Retinal pigment epithelial cell (primary cell): ENCODE measurements at places on chromosomes 6 and 20.
A peak's percentile ranks its signal among the peaks of the same experiment; 100 is the strongest.

DNA sequence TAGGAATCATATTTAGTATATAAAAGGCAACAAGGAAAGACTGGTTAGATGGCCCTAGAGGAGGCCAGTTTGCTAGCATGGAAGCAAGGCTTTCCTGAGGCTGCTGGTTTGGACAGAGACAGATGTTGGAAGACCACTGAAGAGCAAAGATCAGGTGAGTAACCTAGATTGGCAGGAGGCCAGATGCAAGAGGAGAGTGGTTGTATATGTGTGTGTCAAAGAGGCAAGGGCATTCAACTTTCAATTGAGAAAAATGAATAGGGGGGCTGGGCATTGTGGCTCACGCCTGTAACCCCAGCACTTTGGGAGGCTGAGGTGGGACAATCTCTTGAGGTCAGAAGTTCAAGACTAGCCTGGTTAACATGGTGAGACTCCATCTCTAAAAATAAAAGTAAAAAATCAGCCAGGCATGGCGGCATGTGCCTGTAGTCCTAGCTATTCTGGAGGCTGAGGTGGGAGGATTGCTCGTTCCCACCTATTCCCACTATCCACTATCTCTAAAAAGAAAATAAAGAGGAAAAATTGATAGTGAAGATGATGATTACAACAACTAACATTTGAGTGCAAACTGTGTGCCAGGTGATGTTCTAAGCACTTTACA lies 79.8 kb downstream of the PRDM1 start:
- no peak for DNase-seq

GRCh38 chr20:49214571-49214970 lies 4.6 kb upstream of the DDX27 start:
- DNase-seq = no peak

DNA sequence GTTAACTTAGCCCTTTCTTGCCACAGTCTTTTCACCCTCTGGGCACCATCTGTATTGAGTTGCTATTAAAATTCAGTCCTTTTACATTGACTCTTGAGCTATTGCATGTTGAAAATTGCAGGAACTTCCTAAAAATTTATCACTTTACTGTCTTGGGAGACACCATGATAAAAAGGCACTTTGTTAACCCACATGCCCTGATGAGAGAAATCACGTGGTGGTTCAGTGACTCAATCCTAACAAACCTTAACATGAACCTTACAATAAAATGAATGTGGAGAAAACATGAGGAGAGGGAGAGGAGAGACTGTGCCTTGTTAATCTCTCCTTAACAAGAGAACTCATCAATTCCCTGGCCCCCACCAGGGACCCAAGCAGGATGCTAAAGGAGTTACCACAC lies 30.8 kb downstream of the GSTA4 start:
- no peak for DNase-seq

GRCh38 chr6:158640519-158640918 lies 4.0 kb downstream of the DYNLT1 start:
- no peak for DNase-seq

DNA sequence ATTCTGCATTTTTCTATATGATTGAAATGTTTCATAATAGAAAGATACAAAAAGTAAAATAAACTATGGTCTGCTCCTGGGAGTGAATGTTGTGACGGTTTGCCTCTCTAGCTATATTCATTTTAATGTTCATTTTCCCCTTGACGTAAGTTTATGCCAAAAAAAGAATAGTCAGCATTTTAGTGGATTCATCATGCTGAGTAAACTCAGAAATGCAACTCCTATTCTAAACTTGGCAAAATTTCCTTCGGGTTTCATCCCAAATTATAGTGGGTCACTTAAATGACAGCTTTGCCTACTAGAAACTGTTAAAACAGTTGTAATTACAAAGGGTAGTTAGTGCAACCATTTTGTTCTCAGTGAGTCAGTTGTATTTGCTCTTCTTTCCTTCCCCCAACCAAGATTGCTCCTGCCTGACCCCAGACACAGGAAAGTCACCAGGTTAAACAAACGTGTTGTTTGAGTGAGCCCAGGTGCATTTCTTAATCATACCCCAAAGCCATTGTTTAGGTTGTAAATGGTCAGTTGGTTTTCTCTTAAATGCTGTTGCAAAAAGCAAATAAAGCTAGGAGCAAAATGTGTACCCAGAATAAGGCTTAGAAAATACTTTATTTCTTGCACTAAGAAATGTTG lies 482.3 kb upstream of the SOX4 start:
- no peak for DNase-seq

- DNase-seq = no peak
These were observed 15.8 kb downstream of the MAN1A1 start for GRCh38 chr6:119333707-119334295.

GRCh38 chr6:157104803-157105202 lies 218.5 kb downstream of the TMEM242 start:
- DNase-seq = no peak

- peak; percentile 95 for DNase-seq
These were observed 584.7 kb downstream of the RFPL4B start for GRCh38 chr6:112931832-112932231.

DNA sequence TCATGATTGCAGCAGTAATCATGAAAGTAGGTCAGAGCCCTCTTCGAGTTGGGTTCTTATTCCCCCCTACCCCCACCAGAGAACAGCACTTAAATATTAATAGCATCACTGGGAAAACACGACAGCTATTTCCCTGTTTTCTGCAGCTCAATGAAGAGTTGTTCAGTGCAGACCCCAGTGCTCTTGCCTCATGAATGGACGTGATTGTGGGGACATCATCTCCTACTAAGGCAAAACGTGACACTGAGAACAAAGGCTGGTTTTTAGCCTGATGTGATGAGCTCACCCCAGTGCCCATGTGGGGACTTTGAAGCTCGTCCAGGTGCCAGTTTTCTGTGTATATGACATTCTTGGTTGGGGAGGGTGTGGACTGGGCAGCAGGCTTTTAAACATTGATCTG lies 105.9 kb downstream of the SLC35F1 start:
- DNase-seq = no peak

GRCh38 chr6:111072801-111073360 lies 14.4 kb upstream of the SLC16A10 start:
- no peak for DNase-seq

- no peak for DNase-seq
These were observed 12.2 kb downstream of the PRL start for GRCh38 chr6:22284666-22285065.

DNA sequence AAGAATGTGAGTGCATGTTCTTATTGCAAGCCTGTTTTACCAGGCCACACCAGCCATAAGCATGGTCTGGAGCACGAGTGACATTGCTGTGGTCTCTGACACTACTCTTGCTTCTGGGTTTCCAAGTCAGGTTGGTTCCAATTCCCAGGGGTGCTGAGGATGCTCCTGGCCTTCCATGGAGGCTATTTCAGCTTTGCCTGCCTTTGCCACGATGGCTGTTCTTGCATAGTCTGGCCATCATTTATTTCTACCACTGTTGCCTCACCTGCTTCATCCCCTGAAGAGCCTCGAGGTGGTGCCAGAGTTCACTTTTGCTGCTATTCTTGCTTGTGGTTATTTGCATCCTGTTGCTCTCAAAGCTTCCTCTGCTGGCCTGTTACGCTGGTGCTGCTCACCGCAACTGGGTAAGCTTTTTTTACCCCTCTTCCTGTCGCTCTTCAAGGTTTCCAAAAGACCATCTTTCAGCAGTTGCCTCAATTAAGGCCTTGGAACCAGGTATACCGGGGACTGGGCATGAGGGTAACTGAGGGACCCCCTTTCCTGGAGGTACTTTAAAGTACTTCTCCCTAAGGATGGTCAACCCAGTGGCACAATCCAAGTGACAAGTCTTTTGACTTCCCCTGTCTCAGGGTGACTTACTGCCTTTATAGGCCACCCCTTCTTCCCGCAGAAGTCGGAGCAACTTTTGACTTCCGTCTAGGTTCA lies 64.5 kb downstream of the AKAP7 start:
- DNase-seq = no peak

- no peak for DNase-seq
These were observed 207.5 kb upstream of the ADGRB3 start for GRCh38 chr6:68427630-68428029.

DNA sequence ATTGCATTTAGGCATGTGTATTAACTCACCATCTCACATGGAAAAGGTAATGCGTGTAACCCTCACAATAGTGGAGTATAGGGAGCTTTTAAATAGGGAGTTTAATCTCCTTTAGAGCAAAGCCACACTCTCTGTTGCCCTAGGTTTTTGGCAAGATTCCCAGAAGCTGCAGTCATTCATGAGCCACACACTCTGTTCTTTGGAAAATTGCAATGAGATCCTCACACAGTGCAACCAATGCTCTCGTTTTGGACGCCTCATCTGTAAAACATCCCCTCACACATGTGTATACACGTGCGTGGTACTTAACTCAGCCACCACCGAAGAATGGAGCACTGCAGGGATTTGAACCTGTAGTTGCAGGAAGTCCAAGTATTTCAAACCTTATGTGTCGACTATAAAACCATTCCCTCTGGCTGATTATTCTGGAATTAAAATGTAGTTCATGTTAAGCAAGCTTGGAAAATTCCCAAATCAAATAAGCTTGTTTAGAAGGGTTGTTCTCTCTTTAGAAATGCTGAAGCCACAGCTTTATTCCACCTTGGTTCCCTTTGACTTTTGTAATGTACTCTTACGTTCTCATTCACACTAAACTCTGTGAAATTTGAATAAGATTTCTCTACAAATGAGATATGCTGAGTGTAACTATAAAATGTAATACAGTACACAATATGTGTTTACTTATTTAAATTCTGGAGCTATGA lies 489.8 kb upstream of the MANEA start:
- peak; percentile 91 for DNase-seq

DNA sequence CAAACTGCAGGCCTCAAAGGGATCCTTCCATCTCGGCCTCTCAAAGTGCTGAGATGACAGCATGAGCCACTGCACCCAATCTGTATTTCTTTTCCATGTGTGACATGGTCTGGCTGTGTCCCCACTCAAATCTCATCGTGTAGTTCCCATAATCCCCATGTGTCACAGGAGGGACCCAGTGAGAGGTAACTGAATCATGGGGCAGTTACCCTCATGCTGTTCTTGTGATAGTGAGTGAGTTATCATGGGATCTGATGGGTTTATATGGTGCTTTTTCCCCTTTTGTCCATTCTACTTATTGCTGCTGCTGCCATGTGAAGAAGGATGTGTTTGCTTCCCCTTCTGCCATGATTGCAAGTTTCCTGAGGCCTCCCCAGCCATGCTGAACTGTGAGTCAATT lies 10.3 kb upstream of the BRPF3 start:
- DNase-seq = no peak

DNA sequence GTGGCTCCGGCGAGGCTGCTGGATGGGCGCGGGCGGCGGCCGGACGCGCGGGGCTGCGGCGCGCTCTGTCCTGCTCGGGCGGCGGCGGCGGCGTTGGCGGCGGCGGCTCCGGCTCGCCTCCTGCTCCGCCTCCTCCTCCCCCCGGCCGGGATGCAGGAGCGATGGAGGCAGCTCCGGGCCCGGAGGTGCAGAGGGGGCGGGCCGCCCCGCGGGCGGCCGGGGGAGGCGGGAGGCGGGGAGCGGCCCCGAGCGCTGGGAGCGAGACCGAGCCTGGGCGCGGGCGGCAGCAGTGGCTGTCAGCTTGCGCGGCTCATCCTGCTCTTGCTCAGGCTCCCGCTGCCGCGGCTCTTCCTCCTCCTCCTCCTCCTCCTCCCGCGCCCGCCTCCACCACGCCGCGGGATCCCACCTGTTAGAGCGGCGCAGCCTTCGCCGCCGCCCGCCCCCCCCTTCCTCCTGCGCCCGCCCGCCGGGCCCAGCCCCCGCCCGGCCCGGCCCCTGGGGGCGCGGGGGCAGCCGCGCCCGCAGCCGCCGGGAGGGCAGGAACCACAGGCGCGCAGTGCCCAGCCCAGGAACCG lies at the start of gene NOL4L:
TSS of gene NOL4L (minus strand) at position 323 of the 575 bp plus-strand sequence. CDS start 443 bp downstream, outside the sequence.
- no peak for DNase-seq

DNA sequence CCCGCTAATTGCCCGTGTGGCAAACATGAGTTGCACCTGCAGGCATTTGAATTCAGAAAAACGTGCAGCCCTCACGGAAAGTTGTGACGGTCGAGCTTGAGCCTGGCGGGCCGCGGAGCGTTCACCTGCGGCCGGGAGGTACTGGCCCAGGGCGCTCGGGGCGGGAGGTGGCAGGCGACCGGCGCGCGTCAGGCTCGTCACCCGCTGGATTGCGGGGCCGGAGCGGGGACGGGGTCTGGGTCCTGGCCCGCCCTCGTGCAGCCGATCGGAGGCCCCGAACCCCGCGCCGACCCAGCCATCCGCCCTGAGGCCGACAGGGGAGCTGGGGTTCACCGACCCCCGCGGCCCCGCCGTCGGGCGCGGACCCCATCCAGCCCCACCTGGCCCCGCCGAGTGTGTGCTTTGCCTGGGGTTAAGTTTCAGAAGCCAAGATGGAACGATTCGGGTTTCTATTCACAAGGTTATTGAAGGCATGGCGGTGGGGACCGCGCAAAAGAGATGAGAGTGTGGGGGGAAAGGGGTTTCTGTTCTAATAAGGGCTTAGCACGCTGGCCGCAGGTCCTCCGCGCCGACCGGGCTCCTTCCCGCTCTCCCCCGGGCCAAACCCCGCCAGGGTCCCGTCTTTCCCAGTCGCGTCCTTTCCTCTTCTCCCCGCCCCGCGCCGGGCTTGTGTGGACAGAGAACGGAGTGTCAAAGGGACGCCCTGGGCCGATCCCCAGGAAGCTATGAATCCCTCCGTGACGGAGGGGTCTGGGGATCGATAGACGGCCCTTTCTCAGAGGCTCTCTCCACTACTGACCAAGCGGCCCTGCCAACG lies 1.6 kb upstream of the HEY2 start:
- DNase-seq = no peak

GRCh38 chr6:144090384-144090783 lies 5.0 kb downstream of the SF3B5 start:
- DNase-seq = no peak

GRCh38 chr6:36973647-36974046 lies 12.3 kb downstream of the MTCH1 start:
- DNase-seq = no peak

- DNase-seq = no peak
These were observed 209.6 kb downstream of the ERMARD start for GRCh38 chr6:169960886-169961611.

DNA sequence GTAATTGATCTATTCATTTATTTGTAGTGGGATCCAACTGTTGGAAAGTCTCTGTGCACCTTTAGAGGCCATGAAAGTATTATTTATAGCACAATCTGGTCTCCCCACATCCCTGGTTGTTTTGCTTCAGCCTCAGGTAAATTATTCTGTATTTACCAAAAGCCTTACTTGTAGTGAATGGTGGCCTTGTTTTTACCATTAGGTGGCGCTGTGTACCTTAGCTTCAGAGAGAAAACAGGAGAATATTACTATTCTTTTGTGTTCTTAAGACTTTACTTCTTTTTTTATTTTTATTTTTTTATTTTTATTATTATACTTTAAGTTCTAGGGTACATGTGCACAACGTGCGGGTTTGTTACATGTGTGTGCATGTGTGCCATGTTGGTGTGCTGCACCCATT lies 23.7 kb downstream of the PEX7 start:
- peak; percentile 39 for DNase-seq

- DNase-seq = no peak
These were observed 72.6 kb upstream of the THBS2 start for GRCh38 chr6:169326067-169326799.

DNA sequence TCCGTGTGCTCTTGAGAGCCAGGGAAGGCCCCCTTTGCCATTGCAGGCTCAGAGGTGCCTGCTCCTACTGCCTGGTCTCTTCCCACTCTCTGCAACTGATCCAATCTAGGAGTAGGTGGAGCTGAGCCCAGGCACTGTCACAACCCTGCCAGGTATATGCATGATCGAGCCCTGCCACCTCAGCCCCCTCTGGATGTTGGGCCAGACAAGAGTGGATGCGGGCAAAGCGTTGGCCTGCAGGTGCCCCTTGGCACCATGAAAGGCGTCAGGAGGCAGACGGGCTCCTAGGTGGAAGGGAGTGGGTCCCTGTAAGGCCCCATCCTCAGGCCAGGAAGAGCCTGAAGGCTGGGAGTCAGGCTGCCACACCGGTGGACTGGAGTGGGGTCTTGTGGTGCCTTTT lies 5.9 kb upstream of the OR14J1 start:
- no peak for DNase-seq
